Neural crest cell (in vitro differentiated cells): ENCODE measurements at places on chromosomes 4 and X.
A peak's percentile ranks its signal among the peaks of the same experiment; 100 is the strongest.

GRCh38 chrX:140440876-140441275 is 64.0 kb downstream of the SOX3 start:
- DNase-seq: peak; percentile 37

DNA sequence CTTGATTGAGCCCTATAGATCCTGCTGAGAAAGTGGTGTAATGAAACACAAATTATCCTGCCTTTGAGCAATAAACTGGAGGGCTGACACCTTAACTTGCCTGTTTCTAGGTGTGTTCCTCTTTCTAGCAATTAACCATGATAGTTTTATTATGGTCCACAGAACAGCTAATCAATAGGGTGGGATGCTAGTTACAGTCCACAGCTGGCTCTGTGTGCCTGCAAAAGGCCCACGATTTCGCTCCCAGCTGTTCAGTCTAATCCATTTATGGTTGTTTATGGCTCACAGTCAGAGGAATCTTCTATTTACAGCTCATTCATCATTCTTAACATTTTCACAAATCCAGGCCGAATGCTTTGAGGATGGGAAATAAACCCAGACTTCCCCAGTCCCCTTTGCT is 674.9 kb downstream of the SMARCA1 start:
- no peak for DNase-seq

DNA sequence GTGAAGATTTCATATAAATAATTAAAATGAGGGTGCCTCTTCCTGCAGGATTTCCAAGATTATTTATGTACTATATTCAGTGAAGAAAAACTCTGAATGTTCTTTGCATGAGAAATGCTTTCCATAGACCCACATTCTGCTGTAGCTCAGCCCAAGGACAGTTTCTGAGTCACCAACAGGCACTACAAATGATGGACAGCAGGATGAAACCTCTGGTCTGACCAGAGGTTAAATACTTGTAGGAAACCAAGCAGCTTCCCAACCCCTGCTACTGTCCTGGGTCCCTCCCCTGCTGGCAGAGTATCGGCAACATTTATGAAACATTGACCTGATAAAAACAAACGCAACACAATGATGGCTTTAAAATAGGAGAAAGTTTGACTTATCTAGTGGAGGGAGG is 73.1 kb downstream of the CXXC4 start:
- no peak for DNase-seq

GRCh38 chr4:88761861-88762523 is 64.4 kb upstream of the NAP1L5 start:
- no peak for DNase-seq

DNA sequence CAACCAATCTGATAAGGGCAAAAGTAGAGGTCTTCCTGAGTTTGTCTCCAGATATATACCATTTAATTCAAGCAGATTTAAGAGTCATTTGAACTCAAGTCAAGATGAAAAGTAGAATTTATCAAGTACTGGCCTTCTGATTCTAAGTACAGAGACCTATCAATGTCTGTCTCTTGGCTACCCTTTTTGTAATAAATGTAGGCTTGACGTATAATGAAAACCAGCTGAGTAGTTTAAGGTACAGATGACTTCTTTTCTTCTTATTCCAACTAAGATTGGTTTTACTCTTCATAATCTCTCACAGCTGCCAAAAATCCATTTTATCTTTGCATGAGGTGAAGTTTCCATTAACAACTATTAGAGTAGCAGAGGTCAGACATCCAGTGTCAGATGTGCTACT is 867.6 kb downstream of the FAT4 start:
- no peak for DNase-seq

DNA sequence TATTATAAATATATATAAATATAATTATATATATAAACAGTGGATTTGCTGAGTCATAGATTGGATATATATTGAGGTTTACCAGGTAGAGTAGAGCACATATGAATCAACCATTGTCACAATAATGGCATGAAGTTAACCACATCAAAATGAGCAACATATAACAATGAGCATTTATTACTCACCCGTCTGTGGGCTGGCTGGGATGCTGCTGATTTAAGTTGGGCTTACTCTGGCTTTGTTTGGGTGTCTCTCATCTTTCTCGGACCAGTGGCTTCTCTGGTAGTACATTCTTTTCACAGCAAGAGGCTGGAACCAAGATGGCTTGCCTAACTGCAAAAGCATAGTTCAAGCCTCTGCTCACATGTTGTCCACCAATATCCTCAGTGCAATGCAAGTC is 111.7 kb upstream of the TAPT1 start:
- DNase-seq: no peak

- DNase-seq: no peak
Measured at GRCh38 chr4:168485156-168485910, 5.0 kb upstream of the DDX60L start.

DNA sequence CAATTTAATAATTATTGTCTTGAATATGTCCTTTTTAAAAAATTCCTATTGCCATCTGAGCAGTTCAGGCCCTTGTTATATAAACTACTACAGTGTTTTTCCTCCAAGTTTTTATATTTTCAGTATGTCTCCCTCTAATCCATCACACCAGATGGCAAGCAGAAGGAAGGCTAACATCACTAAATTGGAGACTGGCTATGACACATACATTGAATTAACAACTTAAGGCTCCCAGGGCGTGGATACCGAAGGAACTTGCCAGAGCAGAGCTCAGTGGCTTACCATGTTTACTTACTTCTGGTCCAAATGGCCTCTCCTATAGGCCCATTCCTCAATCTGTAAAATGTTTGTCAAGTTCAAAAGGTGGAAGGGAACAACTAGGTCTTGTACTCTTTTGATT is 13.0 kb downstream of the MAGEB1 start:
- no peak for DNase-seq

DNA sequence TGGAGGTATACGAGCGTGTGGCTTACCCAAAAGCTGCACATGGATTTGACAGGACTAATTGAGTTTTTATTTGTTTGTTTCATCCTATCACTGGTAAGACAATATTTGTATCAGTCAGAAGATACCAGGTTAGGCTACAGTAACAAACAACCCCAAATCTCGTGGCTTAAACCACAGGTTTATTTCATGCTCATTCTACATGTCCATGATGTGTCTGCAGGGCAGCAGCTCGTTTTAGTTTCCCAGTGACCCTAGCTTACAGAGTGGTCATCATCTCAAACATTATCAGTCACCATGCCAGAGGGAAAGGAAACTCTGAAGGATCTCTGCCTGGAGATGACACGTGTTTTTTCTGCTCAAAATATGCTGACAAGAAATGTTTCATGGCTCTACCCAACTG is 108.3 kb downstream of the SHROOM3 start:
- DNase-seq: no peak

GRCh38 chrX:12965131-12965940 is 9.6 kb upstream of the TMSB4X start:
- no peak for DNase-seq

DNA sequence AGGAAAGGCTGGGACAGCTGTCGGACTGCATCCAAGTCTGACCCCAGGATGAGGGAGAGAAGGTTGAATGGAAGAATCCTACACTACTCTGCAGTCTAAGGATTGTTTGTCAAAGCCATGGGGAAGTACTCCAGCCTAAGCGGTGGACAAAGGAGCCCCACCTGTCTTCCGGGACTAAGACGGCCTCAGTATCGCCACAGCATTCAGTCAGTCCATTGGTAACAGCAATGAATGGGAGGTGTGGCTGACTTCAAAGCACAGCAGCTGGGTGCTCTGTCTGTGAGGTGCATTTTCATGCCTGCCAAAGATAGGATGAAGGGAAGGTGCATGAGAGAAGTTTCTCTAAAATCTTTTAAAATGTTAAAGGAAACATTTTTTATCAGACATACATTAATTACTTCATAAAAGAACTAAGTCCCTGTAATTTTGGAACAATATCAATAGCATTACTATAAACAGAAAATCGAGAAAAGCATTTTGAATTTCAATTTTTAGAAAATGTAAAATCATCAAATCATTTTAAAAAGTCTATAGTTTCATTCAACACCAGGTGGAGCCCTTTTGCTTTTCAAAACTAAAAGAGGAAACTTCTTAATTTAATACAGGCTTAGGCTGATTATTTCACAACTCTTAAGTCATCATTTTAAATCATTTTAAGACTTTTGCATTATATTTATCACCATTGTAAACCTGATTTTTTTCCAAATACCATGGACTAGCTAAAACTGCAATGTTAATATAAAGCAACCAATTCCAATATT is 27.6 kb upstream of the INTU start:
- DNase-seq: no peak

GRCh38 chr4:57233386-57233785 is 123.2 kb upstream of the IGFBP7 start:
- DNase-seq: no peak

DNA sequence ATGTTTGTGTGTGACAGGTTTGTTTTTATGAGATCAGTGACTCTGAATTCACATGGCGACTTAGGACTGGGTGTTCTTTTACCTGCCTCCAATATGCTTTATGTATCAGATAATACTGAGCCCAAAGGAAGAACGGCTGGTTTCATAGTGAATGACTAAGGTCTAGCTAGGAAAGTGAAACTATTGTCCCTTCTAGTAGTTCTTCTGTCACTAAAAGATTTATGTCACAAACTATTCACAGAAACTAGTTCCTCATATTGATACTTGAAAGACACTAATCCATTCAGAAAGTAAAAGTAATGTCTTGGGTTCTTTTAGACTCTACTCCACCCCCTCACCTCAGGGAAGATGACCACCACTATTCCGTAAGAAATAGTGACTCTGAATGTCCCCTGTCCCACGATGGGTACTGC is 81.7 kb downstream of the EGF start:
- DNase-seq: no peak

DNA sequence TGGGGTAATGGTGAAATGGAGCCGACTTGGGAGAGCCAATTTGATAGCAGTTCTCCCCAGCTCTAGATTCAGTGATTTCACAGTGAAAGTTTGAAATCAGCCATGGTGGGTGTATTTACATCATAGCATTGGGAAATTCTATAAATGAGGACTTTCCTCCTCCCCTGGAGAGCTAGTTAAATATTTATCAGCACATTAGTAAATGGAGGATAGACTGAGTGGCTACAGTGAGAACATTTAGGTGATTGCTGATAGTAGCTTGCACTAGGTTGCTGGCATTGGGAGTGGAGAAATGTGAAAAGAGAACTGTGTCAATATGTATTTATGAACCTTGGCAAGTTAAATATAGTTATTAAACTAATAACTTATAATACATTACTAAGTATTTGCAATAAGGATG is 347.3 kb downstream of the CCSER1 start:
- no peak for DNase-seq

DNA sequence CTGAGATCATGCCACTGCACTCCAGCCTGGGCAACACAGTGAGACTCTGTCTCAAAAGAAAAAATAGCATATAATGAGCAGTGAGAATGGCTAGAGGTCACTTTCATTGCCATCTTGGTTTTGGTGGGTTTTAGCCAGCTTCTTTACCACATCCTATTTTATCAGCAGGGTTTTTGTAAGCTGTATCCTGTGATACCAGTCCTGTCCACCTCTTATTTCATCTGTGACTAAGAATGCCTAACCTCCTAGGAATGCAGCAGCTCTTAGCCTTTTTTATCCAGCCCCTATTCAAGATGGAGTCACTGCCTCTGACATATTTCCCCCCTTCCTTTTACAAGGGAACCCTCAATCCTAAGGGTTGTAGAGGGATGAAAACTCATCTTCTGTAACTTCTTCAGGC is 26.1 kb upstream of the IGFBP7 start:
- no peak for DNase-seq

GRCh38 chr4:95167805-95168204 is 381.0 kb downstream of the UNC5C start:
- no peak for DNase-seq

- no peak for DNase-seq
Measured at GRCh38 chr4:125432078-125432477, 117.3 kb downstream of the FAT4 start.

DNA sequence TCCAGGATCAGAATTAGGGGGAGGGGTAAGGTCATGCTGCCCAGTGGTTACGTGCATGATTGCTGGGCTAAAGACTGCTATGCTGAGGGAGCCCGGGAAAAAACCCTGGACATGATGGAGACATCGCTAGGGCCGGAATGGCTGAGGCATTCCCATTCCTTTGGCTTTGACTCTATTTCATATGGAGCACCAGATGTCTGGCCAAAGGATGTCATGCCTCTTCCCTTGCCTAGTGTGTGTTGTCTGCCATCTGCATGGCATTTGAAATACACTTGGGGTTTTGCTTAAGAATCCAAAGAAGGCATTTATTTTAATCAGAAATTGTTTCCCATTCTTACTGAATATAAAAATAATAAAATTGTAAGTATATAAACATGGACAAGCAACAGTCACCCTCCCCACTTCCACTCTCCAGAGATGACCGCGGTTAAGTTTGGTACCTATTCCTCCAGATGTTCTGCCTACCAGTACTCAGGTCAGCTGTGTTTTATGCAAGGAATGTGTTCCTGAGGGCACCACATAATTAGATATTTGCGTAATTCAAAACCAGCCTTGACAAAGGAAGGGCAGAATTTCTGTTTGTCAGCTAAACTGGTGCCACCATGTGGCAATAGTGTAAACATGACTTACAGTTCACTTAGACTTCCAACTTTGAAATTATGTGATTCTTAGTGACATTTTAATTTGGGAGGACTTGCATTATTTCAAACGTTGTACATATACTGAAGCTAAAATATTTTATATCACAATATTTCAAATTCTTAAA is 105.9 kb downstream of the CT47B1 start:
- DNase-seq: no peak

DNA sequence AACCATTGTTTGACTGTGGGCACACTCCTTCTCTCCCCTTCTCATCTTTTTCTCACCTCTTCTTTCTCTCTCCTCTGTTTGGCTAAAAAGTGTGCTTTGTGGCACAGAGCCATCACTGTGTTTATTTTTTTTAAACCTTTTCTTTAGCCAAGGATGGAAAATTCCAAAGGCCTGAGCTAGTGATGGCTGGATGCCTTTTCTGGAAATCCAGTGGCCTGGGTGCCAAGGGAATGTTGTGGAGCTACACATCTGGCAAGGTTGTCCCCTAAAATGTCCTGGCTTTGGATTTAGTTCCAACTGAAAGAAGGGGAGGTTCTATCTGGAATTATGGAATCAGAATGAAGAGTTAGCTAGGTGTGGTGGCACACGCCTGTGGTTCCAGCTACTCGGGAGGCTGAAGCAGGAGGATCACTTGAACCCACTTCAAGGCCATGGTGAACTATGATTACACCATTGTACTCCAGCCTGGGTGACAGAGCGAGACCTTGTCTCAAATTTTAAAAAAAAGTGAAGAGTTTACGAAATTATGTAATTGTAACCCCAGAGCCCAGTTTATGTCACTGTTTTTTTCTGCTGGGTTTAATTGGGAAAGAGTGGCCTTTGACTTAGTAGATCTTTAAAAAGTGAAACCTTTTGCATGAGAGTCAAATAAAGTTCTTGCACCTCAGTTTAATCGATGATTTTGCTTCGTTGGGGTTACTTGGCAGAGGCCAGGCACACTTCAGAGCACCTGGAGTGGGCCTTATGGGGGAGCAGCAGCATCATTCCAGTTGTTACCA is 17.7 kb downstream of the DOCK11 start:
- no peak for DNase-seq

DNA sequence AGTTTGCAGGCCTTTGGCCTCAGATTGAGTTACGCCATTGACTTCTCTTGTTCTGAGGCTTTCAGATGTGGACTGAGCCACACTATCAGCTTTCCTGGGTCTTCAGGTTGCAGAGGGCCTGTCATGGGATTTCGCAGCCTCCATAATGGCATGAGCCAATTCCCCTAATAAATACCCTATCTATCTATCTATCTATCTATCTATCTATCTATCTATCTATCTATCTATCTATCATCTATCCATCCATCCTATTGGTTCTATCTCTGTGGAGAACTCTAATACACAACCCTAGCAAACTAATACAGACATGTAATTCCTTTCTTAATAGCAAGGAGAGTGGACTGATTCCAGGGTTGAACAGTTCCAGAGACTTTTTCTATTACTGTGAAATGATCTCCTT is 9.5 kb upstream of the STIM2 start:
- DNase-seq: no peak
